Inflammatory macrophage treated with lipopolysaccharide for 4 hours (primary cell): ENCODE measurements at places on chromosomes 16 and 17.

DNA sequence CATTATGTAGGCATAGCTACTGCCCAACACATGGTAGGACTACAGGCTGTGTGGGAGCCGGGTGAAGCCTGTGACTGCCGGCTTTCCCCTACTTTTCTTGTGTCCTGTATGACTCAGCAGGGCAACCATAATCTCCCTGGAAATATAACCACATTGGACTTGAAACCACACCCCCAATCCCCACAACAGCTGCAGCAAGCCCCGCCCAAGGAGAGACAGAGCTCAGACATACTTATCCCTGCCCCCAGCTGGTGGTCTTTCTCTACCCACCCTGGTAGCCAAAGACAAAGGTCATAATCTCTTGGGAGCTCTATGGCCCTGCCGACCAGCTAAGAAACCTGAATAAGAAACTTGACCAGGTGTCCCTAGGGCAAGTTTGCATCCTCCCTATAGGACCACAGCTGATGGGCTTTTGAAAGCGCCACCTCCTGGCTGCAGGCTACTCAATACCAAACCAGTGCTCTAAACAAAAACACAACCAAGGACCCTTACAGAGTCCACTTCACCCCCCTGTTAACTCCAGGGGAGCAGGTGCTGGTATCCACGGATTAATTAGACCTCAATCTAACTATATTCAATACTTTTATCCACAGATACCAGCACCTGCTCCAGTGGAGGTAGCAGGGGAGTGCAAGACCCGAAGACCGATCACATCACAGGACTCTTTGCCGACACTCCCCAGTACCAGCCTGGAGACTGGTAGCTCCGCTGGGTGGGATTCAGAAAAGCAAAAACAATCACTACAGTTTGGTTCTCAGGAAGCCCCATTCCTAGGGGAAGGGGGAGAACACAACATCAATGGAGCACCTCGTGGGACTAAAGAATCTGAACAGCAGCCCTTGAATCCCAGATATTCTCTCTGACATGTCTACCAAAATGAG, 91.2 kb downstream of the IRX5 start:
- no peak for DNase-seq

DNA sequence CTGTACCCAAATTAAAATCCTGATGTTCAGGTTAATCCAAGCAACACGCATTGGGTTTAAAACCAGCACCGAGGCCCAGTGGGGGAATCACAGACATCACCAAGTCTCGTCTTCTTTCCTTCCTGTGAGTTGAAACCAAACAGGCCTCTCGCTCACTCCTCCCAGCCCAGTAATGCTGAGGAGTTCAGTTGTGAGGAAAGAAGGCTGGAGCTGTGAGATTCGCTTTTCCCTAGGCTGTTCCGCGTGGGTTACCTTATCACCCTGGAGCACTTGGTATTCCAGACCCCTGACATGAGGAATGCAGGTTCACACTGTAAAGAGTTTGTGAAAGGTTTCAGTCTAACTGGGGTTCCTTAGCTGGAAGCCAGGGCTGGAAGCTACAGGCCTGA, 20.8 kb downstream of the CIBAR2 start:
- DNase-seq = no peak

- no peak for DNase-seq
Measured at GRCh38 chr16:86495756-86496261, 14.5 kb upstream of the FOXF1 start.

DNA sequence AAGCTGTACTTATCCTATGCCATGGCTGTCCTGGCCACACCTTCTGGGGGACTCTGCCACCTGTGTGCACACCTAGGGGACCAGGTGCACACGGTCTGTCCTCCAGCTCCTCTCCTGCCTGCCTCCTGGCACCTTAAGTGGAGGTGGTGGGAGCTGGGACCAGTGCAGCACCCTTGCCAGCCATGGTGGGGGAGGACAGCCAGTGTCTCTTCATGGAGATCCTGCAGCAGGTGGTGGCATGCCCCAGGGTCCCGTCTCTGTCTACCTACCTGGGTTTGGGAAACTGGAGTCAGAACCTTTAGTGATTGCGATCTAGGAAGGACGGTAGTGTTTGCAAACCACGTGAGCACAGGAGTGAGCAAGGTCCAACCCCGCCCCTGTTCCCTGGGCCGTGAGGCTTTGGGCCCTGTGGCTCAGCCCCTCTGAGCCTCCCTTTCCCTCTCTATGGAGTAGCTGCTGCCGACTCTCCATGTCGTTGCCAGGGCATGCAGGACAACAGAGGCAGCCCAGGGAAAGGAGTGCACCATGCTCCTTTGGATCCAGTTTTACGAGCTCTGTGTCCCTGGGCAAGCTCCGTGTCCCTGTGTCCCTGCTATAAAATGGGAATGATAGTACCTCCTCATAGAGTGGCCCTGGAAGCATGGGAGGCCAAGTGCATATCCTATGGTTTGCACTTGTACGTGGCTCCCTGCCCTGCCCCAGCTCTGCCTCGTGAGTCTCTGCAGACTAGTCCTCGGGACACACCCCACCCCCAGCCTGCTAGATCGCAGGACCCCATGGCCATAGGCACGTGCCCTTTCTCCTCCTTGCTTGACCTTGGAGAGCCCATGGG, 7.1 kb downstream of the ADGRG1 start:
- DNase-seq = no peak

- no peak for DNase-seq
Measured at GRCh38 chr16:84881702-84882521, 62.1 kb downstream of the CRISPLD2 start.

- no peak for DNase-seq
Measured at GRCh38 chr16:27514806-27515205, 34.9 kb downstream of the GTF3C1 start.

DNA sequence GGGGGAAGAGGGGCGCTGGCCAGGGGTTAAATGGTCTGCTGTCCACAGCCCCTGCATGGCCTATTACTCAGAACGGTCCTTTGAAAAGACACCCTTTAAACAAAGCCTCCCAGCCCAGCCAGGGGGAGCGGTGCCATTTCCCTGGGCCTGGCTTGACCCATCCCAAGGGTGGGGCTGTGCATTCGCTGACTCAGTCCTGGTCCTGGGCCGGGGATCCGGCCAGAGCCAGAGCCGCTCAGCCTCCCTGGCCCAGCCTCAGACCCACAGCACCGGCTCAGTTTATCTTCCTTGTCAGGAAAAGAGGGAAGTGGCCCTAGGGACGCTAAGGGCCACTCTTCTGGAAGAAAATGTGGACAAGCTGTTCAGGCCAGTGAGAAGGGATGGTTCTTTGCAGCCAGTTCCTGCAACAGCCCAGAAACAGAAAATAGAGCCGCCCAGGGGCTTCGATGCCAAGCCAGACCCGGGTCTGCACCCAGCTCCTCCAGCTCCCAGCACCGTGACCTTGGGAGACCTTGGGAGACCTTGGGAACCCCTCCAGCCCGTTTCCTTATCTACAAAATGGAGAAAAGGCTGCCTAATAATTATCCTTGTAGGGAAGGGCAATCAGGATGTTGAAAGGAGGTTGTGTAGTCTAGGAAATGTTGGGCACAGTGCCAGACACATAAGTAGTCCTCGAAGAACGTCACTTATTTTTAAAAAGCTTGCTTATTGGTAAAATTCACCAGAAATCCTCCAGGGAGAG, 82.5 kb downstream of the ZDHHC7 start:
- DNase-seq = no peak

DNA sequence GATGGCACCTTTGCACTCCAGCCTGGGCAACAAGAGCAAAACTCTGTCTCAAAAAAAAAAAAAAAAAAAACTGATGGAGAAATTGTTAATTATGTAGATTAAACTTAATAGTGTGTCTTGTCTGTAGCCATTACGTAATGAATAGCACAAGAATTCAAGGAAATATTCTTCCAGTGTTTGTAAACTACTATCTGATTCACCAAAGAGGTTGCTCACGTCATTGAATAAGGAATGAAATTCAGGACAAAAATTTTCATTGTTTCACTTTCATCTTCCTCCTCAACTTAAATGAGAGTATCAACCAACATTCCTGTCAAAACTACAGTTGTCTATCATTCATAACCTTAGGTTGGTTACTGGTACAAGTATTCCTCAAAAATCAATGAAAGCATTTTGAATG, 30.7 kb upstream of the MYO18A start:
- DNase-seq = peak; percentile 91

DNA sequence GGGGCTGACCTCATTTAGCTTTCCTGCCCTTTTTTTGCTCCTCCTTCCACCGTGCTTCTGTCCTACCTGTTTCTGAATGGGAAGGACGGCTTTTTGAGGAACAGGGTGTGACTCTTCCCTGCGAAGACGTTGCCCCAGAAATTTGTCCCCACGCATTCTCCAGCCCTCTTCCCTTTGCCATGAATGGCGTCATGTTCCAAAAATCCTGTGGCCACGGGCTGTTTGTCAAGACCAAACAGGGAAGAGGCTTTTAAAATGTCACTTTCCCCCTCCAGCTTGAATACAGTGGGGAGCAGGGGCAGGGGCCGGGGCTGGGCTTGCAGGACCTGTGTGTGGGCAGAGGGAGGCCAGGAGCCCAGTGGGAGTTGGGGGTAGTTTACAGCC, 13.9 kb downstream of the MPRIP start:
- peak; percentile 29 for DNase-seq

DNA sequence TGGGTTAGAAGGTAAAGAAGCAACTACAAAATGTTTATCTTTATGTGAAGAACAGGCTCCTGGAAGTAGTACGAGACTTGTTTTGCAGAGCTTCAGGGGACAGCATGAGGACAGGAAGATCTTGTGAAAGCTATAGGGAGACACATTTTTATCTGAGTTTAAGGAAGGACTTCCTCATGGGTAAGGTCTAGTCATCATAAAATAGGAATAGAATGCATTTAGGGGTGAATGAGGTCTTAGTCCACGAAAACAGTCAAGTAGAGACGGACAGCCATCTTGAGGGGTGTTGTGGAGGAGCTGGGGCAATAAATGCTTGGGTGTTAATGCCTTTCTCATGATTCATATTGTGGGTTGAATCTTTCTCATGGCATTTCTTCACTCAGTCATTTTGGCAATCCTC, 24.3 kb downstream of the KCNJ16 start:
- DNase-seq = peak; percentile 32

GRCh38 chr16:30619202-30619601, 9.0 kb upstream of the ZNF689 start:
- DNase-seq = peak; percentile 25

DNA sequence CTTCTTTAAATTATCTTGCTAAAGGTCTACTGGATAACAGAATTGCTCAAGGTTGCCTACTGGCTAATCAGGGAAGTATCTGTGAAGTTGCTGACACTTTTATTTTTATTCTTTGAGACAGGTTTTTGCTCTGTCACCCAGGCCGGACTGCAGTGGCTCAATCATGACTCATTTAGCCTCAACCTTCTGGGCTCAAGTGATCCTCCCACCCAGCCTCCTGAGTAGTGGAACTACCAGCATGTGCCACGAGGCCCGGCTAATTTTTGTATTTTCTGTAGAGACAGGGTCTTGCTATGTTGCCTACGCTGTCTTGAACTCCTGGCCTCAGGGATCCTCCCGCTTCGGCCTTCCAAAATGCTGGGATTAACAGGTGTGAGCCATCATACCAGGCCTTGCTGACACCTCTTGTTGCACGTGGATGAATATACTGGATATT, 43.1 kb downstream of the GLG1 start:
- DNase-seq = peak; percentile 96

DNA sequence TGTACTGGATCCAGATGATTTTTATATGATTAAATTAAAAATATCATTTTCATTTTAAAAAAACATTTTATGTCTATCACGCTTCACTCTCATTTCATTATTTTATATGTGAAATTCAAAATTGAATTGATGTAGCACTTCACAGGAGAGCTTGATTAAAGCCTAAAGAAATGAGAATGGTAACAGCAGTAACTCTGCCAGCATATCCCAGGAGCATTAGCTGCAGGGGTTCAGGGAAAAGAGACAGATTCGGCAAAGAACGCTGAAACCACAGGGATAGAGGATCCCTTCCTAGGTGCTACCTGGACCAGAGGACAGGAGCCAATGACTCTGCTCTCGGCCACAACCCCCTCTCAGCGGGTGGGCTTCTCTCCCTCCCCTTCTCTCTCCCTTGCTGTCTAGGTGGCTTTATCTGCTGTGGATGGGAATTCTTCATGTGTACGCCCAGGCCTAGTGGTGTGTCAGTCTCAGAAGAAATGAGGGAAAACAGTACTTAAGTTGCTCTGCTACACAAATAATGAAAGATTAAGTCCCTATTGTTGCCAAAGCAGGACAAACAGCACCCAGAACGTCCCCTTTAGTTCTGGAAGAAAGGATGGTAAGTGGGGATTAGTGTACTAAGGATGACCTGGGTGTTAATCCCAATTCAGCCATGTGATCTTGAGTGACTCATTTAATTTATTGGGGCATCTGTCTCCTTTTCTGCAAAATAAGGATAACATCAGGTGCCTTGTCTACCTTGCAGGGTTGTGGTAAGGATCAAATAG, 123.3 kb downstream of the CDK5R1 start:
- DNase-seq = no peak

DNA sequence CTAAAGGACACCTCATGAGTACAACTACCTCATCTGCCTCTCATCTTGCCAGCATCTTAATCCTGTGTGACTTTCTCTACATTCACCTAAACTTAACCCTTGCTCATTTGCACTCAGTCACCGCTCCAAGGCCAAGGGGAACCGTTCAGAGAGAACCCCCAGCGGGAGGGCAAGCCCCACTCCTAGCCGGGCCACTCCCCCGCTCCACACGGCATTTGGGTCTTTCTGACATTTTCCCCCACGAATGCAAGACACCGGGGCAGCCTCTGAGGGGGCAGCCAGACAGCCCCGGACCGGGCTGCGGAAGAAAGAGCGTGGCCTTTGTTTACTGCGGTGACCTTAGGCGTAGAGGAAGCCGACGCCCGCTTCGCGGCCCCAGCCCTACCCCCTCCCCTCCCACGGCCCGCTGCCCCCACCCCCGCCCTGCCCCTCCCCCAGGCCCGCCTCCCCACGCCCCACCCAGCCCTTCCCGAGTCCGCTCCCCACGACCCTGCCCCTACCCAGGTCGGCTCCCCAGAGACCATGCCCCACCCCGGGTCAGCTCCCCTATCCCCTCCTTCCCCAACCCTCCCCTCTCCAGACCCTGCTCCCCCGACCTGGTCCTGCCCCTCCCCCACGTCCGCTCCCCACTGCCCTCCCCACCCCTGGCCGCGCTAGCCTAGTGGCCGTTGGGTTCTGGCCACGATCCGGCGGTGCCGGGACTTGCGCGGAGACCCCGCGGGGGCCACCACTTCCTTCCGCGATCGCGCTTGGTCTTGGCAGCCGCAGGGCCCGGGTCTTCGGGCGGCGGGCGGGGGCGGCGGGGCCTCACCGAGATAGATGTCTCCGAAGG, 789 bp downstream of the CSNK1D start:
- peak; percentile 27 for DNase-seq

DNA sequence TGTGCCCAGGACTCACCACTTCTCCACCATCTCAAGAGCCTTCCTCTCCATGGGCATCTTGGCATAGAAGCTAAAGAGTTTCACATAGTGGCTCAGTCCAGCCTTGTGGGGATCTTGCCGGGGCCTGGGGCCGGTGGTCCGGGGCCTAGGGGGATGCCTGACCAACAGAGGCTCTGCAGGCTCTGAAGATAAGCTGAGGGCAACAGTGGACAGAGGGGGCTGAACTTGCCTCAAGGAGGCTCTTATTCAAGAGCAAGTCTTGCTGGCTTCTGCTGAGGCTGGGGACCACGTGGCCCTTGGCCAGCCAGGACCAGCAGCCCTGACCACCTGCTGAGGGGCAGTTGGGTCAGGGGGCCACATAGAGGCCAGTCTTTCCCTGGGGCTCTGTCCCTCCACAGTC, 13.5 kb upstream of the THAP11 start:
- DNase-seq = no peak

- DNase-seq = peak; percentile 23
Measured at GRCh38 chr17:64282753-64283080, 19.7 kb upstream of the TEX2 start.
